ENCODE measurements at places on chromosomes 3 and 15. TPM values are rescaled to one million over a fixed set of nuclear protein-coding genes. Genes with fewer than 3 reads are reported as not detected.

The CPOX gene
- total RNA-seq: 29.6 TPM

The TM6SF1 gene
- total RNA-seq: 0.62 TPM

The ROBO2 gene
- total RNA-seq: 0.37 TPM

The HGD gene
- not detected for total RNA-seq

The GOLGA6A gene
- total RNA-seq: not detected

The ACKR2 gene
- total RNA-seq: 0.37 TPM

The ATG7 gene
- 188 TPM for total RNA-seq

The GPR62 gene
- 0.12 TPM for total RNA-seq

The LACTB gene
- total RNA-seq: 39.0 TPM

The CHRFAM7A gene
- 1.4 TPM for total RNA-seq

The C3orf20 gene
- total RNA-seq: not detected

The GABRA5 gene
- 0.50 TPM for total RNA-seq

The CDCP1 gene
- 27.7 TPM for total RNA-seq

The ACAN gene
- 3.0 TPM for total RNA-seq

The ADPGK gene
- total RNA-seq: 78.5 TPM

The ARGFX gene
- not detected for total RNA-seq

The KY gene
- total RNA-seq: 1.1 TPM

The COL6A5 gene
- total RNA-seq: under 0.01 TPM

The GALNT15 gene
- total RNA-seq: 3.4 TPM

The DAZL gene
- total RNA-seq: not detected

The TMEM207 gene
- not detected for total RNA-seq

The ABHD6 gene
- total RNA-seq: 11.4 TPM

The MESD gene
- total RNA-seq: 24.4 TPM

The TMEM202 gene
- not detected for total RNA-seq

The ITIH1 gene
- not detected for total RNA-seq

The CERS3 gene
- total RNA-seq: not detected

The BOC gene
- total RNA-seq: 16.6 TPM

The SPINK8 gene
- not detected for total RNA-seq

The IGSF11 gene
- total RNA-seq: not detected

The TMEM212 gene
- total RNA-seq: not detected

The MB21D2 gene
- 18.7 TPM for total RNA-seq

The ITGB5 gene
- total RNA-seq: 653 TPM

The GOLGA8G gene
- not detected for total RNA-seq

The CCK gene
- total RNA-seq: 0.62 TPM

The GORASP1 gene
- 34.9 TPM for total RNA-seq

The LRRC2 gene
- 7.4 TPM for total RNA-seq

The FAM174B gene
- total RNA-seq: 1.00 TPM

The WDR72 gene
- not detected for total RNA-seq

The PPP1R14D gene
- total RNA-seq: not detected

The SCN11A gene
- under 0.01 TPM for total RNA-seq

The STAC gene
- 7.7 TPM for total RNA-seq

The ILDR1 gene
- not detected for total RNA-seq

The CRYGS gene
- total RNA-seq: 2.1 TPM
